ENCODE measurements at places on chromosomes 5 and 9. TPM values are rescaled to one million over a fixed set of nuclear protein-coding genes. Genes with fewer than 3 reads are reported as not detected.

- DNase-seq: no peak
These were observed 49.6 kb upstream of the KIF2A start for GRCh38 chr5:62256161-62257019.

GRCh38 chr9:81410201-81410600 is 279.1 kb downstream of the TLE1 start:
- no peak for DNase-seq

GRCh38 chr9:14298601-14299022 is 15.3 kb downstream of the NFIB start:
- no peak for DNase-seq

The MORN5 gene
- 1.7 TPM for polyA plus RNA-seq

The C9orf153 gene
- polyA plus RNA-seq: 0.37 TPM
